ENCODE measurements at places on chromosomes 3 and 15.

DNA sequence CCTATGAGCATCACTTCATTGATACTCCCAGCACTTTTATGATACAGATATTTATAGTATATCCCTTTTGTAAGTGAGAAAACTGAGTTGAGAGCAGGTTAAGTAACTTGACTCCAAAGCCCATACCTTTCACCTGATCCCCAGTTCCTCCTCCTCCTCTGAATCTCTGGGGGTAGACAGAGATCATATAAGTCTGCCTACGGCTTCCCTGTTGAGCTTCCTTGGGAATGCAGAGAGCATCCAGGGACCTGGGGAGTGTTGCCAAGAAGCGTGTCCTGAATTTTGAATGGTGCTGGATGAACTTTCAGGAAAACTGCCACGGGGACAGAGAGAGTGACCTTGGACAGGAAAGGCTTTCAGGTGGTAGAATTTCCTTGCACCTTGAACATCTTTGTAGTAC lies 268.5 kb downstream of the LRTM1 start:
- no peak for DNase-seq

- no peak for DNase-seq
Observed at GRCh38 chr15:41659855-41660234, 360 bp upstream of the MGA start.

- no peak for DNase-seq
Observed at GRCh38 chr3:133812872-133813271, 7.3 kb downstream of the SRPRB start.

- DNase-seq = no peak
Observed at GRCh38 chr15:60442763-60443162, 36.2 kb downstream of the ICE2 start.

- no peak for DNase-seq
Observed at GRCh38 chr3:49377483-49377882, 19.3 kb upstream of the GPX1 start.

- no peak for DNase-seq
Observed at GRCh38 chr3:31829010-31829409, 152.1 kb downstream of the OSBPL10 start.

DNA sequence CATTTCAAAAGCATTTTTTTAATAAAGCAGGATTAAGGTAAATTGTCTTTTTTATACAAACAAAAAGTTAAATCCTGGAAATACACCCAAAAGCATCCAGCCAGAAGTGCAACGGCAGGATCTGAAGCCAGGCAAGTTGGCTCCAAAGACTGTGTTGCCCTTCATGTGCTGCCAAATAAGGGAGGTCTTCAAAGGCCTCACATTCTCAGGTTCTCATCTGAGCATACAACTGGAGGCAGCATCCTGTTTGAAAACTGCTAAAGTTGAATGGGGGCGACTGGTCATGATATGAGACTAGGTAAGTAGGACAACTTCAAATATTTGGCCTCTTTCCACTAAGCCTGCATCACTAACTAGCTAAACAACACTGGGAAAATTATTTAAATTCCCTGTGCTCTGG lies 52.2 kb downstream of the IMPG2 start:
- DNase-seq = no peak

DNA sequence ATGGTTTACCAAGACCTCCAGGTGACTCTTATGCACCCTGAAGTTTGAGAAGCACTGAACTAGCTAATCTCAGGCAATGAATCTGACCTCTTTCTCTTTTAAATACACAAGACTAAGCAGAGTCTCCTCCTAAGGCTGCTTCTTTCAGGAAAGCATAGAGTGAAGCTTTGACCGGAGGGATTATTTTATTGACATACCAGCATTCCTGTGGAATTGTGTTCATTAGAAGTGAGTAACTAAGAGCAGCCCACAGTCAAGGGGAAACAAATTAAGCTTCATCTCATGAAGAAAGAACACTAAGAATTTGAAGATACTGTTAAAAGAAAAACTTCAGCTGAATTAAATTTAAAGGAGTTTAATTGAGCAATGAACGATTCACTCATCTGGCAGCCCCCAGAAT lies 963.5 kb downstream of the NTRK3 start:
- no peak for DNase-seq

DNA sequence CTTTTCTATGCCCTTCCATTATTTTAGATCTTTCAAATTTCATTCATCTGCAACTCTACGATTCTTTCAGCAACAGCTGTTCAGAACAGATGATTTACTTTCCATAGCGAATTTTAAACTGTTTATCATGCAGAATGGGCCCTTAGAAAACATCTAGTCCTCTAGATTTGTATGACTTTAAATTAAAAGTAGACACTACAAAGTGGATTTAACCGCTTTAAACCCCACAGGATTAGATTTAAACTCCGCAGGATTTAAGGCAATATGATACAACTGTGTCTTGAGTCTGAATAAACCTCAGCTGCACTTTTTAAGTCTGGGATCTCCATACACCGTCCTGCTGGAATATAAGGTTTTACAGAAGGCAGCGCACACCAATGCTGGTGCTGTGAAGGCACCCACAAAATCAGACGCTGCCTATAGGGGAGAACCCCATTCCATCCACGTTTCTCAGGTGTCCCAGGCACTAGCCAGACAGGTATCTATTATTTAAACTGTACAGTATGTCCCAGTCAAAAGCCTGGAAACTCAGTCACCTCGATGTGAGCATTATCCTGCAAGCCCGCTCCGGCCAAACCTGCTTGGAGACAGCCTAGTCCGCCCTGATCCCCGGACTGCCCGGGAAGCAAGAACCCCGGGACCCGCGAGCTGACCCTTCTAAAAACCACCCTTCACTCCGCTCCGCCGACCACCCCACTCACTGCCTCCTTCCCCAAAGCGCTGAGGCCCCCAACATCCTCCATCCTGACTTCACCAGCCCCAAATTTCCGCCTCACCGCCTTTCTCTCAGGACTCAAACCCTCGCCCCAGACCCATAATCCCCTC lies 768 bp downstream of the ANO10 start:
- no peak for DNase-seq

DNA sequence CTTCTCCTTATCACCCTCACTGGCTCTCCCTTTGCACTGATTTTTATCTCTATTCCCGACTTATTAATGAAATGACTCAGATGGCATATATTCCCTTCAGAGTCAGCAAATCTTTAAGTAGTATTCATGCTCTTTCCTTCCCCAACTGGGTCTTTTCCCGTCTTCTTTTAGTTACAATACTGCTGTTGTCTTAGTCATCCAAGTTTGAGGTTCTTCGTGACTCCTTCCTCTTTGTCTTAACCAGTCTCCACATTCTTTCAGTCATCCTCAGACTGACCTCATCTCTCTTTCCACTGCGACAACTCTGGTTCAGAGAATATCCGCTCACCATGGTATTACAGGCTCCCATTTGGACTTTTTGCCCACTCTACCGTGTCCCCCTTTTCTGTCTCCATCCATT lies 12.4 kb downstream of the WDR5B start:
- DNase-seq = no peak

GRCh38 chr15:99454941-99455788 lies 110.6 kb upstream of the MEF2A start:
- DNase-seq = peak; percentile 90

DNA sequence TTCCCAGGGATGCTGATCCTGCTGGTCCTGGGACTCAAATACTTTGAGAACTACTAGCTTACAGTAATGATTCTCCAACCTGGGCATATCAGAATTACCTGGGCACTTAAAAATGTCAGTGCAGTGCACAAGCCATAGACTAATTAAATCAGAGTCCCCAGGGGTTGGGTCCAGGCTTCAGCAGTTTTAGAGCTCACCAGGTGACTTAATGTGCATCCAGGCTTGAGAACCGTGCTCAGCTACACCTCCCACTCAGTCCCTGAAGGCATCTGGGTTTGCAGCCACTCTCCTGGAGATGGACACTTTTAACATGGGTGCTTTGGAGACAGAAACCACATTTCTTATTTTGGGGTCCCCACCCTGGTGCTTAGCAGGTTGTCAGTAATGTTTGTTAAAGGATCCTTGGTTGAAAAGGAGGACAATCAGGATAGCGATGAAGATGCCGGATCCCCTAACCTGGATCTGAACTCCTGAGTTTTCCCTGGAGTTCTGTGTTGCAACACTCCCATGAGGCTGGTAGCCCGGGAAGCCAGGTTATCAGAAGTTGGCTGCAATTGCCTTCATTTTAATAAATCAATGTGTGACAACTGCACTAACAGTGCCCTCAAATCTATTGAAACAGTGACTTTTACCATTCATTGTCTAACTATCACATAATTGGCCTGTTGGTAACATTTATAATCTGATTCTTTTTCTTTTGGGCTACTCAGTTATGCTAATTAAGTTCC lies 48.1 kb downstream of the BFSP2 start:
- DNase-seq = no peak

- DNase-seq = no peak
Observed at GRCh38 chr3:139639662-139640061, 38.1 kb downstream of the NMNAT3 start.

GRCh38 chr3:60916546-60916945 lies 334.7 kb downstream of the FHIT start:
- no peak for DNase-seq

DNA sequence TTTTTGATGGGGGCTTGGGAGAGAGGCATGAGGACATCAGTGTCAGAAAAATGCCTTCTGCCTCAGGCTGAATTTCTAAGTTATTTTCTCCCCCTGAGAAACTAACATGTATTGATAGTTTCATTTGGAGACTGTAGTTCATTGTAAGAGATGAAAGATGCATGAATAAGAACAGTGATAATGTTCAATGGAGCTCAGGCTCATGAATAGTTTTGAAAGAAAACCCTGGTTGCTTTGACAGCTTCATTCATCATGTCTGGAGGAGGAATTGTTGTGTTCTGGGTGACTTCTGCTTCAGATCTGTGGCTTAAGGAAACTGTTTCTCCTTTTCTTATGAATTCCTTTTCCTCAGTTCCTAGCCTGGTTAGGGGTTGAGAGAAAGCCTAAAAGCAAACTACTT lies 204.0 kb upstream of the LRRC3B start:
- no peak for DNase-seq

DNA sequence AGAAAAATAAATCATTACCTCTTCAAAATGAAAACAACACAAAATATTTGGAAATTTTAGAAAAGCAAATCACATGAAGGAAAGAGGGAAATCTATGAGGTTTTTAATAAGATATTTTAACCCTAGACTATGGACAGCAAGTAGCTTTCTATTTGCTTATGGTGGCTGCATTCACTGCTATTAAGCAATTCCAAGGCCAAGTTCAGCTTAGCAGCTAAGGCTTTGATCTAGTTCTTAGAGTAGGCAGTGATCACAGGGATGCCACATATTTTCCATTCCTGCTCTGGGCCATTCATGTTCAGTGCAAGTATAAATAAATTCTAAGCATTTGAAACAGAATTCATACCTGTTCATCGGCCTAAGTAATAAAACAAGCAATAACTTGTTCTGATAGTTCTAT lies 235.3 kb downstream of the CDIN1 start:
- no peak for DNase-seq

DNA sequence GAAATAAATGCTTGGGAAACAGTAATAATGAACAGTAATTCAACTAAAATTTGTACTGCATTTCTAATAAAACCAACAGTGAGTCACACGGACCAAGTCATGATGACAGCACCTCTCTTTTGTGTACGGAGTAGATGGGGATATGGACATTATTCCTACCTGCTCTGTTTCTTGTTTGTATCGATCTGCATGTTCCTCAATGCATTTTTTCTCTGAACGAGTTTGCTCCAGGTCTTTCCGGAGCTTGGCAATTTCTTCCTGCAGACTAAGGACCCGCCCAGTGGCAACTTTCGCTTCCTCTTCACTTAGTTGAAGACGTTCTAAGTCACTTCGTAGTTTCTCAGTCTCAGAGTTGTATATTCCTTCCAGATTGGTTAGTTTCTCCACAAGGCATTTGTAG lies 74.4 kb upstream of the MYO5C start:
- DNase-seq = peak; percentile 6

DNA sequence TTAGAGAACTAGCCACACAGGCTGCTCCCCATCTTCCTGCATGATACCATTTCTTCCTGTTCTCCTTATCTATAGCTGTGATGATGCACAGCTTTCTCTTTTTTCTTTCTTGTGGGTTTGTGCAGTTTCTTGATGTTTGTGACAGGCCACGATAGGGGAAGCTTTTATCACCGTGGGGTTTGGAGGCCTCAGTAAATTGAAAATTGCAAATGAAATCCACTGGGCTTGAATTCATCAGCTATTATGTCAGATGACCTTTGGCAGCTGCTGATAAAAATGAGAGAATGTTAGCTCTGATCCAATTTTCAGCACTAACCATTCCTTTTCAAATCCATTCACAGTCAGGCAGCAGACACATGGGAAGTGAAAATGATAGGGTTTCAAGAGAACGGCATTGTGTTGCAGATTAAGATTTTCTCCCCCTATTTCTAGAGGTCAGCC lies 176.9 kb upstream of the SOX2 start:
- no peak for DNase-seq

GRCh38 chr15:93319121-93319814 lies 230.3 kb upstream of the RGMA start:
- no peak for DNase-seq

DNA sequence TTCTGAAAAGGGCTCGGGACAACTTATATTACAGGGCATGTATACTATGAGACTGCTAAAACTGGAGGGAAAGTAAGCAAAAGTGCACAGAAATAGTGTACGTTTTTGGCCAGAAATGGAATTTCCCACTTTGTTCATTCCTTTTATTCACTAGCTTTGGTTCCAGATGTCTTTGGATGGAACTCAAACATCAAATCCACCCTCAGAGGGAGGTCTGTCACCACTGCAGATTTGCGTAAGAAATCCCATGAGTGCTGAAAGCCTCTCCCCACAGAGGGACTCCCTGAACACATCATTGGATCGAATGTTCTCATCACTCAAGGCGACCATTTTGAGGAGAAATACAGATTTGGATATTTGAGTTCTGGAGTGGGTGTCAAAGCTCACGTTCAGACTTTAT lies 71.6 kb downstream of the FEM1B start:
- DNase-seq = no peak

GRCh38 chr3:123078101-123078500 lies 11.3 kb downstream of the PDIA5 start:
- DNase-seq = no peak

GRCh38 chr3:100173961-100174360 lies 59.7 kb upstream of the FILIP1L start:
- DNase-seq = no peak

- DNase-seq = no peak
Observed at GRCh38 chr3:11554236-11554610, 89.5 kb downstream of the VGLL4 start.

GRCh38 chr3:194540274-194540905 lies 53.6 kb upstream of the ATP13A3 start:
- DNase-seq = no peak

DNA sequence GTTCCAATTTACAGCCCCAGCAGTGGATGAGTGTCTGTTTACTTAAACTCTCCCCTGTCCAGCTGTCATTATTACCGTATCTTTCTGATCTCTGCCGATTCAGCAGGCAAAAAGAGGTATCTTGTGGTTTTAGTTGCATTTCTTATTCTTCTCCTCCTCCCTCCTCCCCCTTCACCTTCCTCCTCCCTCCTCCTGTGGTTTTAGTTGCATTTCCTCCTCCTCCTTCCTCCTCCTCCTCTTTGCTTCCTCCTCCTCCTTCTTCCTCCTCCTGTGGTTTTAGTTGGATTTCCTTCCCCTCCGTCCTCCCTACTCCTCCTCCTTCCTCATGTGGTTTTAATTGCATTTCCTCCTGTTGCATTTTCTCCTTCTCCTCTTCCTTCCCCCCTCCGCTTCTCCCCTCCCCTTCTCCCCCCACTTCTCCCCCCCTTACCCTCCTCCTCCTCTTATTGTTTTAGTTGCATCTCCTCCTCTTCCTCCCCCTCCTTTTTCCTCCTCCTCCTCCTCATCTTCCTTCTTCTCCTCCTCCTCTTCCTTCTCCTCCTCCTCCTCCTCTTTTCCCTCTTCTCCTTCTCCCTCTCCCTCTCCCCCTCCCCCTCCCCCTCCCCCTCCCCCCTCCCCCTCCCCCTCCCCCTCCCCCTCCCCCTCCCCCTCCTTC lies 25.3 kb upstream of the VPS33B start:
- DNase-seq = no peak

GRCh38 chr3:12352253-12352652 lies 63.4 kb downstream of the PPARG start:
- no peak for DNase-seq
